HL-60 (cell line): ENCODE measurements at places on chromosomes 6 and 20.

- DNase-seq, result no peak
Measured at GRCh38 chr6:100230953-100231316, 233.8 kb downstream of the SIM1 start.

DNA sequence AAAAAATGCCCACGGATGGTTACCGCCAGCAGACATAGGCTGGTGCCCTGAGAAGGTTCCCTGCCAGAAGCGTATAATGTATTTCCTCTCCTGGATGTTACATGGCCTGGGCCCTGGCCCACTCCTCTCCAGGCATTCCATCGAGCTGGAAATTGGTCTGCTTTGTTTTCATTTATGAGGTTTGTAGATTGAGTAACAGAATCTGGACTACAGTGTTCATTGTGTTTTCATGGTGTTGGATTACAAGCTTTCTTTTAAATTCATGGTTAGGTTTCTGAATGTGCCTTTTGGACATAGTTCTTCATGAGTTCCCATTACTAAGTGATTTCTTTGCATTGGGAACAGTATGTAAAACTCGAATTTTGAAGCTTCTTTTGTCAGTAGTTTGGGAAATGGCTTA, 6.4 kb downstream of the TIAM2 start:
- DNase-seq, result no peak

DNA sequence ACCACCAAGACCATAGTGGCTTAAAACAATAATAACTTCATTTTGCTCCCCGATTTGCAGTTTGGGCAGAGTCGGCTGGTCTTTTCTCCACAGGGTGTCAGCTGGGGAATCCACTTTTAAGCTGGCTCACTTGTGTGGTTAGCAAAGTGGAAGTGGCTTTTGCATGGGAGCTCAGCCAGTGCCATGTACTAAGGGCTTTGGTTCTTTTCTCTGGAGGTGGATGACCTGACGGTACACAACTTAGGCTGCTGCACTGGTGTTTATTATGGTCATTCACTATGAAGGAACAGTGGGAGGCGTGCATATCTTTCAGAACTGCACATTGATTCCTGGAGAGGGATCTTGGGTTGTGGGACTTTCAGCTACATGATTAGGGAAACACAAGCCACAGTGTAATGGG, 141.0 kb downstream of the OR2B2 start:
- peak; percentile 66 for DNase-seq

GRCh38 chr6:17584241-17584803, 15.8 kb upstream of the FAM8A1 start:
- no peak for DNase-seq

DNA sequence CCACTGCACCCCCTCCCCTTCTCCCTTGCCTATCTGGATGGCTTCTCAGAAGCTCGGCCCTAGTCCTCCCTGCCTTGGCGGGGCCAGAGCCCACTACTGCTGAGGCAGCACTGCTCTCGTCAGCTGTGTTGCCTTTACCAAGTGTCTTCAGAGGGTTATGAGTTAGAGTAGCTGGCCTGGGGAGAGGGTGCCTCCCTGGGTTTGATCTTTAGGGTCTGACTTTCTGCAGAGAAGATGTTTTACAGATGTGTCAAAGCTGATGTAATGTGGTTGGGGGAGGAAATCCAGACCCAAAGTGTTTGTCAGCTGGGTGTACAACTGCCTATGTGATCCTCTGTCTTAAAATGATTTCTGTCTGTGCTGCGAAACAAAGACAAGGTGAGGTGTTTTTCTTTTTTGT, 30.4 kb upstream of the PI16 start:
- no peak for DNase-seq

GRCh38 chr6:107714104-107714503, 110.0 kb downstream of the SCML4 start:
- no peak for DNase-seq

DNA sequence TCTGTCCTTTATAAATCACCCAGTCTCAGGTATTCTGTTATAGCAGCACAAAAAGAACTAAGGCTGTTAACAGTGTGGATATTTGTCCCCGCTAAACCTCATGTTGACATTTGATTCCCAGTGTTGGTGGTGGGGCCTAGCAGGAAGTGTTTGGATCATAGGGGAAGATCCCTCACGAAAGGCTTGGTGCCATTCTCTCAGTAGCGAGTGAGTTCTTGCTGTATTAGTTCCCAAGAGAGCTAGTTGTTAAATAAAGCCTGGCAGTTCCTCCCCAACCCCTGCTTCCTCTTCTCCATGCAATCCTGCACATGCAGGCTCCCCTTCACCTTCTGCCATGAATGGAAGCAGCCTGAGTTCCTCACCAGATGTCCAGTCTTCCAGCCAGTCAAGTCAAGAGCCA, 29.8 kb upstream of the ERVFRD-1 start:
- peak; percentile 17 for DNase-seq

DNA sequence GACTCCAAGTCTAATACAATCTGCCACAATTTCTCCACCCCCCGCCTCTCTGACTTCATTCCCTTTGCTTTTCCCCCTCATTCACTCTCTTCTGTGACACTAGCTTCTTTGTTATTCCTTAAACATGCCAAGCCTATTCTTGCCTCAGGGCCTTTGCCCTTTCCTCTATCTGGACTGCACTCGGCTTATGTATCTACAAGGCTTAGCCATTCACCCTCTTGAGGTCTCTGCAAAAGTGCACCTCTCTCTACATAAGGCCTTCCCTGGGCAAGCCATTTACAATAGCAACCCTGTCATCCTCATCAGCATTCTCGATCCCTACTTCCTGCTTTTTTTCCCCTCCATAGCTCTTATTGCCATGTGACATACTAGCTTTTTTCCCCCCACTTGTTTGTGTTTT, 168.9 kb downstream of the PDSS2 start:
- no peak for DNase-seq

- DNase-seq, result no peak
Measured at GRCh38 chr6:169830876-169831275, 79.5 kb downstream of the ERMARD start.

DNA sequence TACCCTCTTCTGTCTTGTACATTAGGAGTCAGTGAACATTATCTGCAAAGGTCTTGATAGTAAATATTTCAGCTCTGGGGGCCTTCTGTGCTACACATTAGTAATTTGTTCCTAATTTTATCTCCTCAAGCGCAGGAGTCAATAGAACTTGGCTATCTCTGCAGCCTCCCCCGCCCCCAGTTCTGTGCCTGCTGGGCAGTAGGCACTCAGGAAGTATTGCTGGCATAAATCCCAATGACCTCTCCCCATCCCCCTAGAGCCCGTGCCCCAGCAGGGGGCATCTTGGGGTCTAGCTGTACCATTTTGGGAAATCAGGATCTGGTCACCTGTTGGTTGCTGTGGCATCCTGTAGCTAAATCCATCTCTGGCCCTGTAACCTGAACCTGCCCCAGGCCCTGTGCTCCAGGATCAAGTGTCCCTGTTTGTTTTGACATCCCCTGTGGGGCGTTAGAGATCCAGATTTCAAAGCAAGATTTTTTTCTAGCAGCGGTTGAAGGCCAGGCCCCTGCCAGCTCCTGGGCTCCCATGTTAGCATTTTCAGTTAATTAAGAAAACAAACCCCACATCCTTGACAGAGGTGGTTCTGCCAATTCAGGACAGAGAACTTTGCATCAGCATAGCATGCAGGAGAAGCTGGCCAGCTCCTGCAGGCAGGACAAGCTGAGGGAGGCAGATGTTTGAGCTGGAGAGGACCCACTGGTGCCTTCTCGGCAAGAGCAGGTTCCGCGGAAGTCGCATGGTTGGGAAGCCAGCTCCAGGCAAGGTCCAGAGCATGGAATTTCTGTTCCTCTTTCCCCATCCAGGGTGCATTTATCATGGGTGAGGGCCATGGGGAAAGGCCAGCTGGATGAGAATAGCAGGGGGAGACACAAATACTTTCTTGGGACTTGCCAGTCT, 32.1 kb downstream of the DAAM2 start:
- DNase-seq, result no peak

DNA sequence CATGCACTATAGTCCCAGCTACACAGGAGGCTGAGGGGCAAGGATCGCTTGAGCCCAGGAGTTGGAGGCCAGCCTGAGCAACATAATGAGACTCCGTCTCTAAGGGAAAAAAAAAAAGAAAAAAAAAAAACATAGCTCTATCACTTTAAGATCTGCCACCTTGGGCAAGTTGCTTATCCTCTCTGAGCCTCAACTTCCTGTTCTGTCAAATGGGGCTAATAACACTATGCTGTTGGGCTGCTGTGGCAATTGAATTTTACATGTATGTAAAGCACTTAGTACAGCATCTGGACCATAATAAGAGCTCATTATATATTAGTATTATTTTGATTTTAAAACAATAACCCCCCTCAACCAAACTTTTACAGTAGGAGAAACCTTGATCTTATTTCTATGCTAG, 141.5 kb downstream of the ATXN1 start:
- no peak for DNase-seq

DNA sequence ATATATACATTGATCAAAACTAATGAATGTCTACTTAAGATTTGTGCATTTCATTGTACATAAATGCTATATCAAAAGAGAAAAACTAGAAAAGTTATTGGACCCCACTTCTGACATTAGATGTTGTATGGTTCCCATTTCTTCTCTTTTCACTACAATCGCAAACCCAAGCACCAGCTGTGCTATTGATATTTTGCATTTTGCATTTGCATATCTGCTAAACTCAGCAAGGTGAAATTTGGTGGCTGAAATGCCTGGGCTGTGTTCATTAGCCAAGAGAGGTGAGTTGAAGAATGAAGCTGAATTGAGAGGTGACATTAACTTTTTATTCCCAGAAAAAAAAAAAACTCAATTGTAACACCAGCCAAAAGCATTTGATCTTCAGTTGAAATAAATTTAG, 232.1 kb upstream of the TENT5A start:
- no peak for DNase-seq

DNA sequence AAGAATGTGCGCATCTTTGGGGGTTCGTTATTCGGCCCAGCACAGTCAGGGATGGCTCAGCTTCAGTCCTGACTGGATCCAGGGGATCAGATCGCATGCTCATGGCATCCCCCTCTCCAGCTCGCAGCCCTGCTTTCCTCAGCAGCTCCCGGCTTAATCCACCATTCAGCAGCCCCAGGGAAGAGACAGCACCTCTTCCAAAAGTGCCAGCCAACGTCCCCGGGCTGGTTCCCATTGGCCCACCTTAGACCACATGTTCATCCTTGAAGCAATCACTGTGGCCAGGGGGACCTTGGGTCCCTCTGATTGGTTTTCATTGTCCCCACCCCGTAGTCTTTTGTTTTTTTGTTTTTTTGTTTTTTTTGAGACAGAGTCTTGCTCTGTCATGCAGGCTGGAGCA, 188.7 kb downstream of the ZMYND8 start:
- DNase-seq, result no peak

GRCh38 chr20:44167736-44168135, 19.3 kb downstream of the JPH2 start:
- no peak for DNase-seq

DNA sequence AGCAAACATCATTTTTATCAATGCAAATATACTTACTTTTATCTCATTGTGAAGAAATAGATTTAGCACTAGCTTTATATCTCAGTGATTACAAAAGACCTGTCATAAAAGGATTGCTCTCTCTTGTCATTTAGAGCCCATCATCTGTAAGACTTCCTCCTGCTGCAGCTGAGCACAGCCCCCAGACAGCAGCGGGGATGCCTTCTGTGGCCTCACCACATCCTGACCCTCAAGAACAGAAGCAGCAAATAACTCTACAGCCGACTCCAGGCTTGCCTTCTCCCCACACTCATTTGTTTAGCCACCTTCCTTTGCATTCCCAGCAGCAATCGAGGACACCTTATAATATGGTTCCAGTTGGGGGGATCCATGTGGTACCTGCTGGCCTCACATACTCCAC, 127.0 kb upstream of the EDN1 start:
- no peak for DNase-seq

GRCh38 chr20:41818991-41819390, 200.8 kb upstream of the CHD6 start:
- no peak for DNase-seq

DNA sequence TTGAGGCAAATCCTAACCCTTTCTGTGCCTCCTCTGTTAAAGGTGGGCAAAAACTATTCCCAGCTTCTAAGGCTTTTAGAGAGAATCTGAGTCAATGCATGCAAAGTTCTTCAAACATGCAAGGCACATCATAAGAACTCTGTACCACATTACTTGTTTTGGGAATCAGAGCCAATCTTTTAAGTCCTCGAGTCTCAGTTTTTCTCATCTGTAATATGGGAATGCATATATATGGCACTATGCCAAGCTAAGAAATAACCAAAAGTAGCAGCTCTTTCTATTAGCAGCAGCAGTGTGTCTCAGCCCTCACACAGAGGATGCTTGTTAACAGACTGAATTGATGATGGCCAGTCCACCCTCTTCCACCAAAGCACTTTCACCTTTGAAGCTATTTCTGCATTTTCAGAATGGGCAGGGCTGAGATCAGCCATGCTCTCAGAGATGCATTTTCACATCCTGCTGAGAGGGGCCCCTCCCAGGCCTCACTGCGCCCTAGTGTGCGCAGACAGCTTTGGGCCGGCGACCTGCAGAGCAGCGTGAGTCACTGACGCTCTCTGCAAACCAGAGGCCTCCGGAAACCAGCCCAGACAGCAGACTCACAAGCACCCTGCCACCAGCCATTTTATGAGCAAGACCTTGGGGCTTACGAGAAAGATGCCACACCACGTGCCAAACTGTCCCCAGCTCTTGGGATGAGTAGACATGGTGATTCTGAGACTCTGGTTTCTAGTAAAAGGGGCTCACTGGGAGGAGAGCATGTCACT, 138.0 kb downstream of the NFATC2 start:
- no peak for DNase-seq
